GM13977 (cell line): ENCODE measurements at places on chromosomes 2 and 18.

- DNase-seq: no peak
Observed at GRCh38 chr2:30666266-30666874, 140.9 kb downstream of the CAPN13 start.

DNA sequence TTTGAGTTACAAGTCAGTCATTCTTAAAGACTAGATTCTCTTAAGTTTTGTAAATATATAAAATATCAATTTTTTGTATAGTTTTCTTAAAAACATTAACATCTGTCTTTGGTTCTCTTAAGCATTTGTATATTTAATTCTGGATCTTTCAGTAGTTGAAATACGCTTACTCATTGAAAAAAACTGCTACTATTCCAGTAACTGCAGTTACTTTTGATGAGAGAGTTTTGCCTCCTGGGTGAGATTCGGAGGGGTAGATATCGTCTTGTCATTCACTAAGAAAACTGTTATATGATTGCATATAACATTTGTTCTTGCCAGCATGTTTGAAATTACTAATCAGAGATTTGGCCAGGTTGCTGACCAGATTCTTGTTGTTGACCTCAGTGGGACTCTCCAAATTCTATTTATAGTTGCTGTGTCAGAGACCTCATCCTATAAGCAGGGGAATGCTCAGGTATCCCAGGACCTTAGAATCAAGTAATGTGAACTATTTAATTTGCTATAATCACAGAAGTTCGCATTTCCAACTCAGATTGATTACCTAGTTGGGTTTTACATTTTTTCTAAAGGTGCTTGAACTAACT lies 7.9 kb downstream of the AGPS start:
- DNase-seq: no peak

- DNase-seq: no peak
Observed at GRCh38 chr2:99389371-99389770, 52.2 kb downstream of the EIF5B start.

DNA sequence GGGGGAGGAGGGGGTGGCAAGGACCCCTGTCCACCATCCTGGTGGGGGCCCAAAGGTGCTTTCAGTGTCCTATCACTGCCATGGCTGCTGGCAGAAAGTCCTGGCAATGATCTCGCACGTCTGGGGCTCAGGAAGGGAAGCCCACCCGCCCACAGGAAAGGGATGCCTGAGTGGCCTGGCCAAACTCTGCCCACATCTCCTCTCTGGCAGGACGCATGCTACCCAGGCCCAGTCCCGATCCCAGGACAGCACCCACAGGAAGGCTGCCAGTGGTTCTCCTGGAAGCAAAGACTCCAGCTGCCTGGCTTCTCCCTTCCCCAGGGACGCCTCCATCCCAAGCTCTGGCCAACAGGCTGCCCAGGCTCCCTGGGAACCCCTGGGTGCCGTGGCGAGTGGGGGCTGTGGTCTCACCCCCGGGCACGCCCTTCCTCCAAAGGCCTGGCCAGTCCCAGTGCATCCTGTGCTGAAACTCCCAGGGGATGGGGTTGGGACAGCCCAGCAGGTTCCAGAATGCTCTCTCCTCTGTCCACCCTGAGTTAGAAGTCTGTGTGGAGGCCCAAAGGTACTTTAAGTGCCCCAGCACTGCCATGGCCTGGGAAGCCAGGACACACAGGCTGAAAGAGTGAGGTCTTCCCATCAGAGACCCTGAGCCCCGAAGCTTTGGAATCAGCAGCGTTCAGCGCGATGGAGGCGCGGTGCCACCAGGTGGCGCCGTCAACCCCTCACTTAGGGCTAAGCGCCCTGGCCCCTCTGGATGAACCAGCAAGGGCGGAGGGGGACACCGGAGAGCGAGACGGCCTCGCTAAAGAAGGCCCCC lies 29.8 kb upstream of the TAF1B start:
- peak; percentile 88 for DNase-seq

DNA sequence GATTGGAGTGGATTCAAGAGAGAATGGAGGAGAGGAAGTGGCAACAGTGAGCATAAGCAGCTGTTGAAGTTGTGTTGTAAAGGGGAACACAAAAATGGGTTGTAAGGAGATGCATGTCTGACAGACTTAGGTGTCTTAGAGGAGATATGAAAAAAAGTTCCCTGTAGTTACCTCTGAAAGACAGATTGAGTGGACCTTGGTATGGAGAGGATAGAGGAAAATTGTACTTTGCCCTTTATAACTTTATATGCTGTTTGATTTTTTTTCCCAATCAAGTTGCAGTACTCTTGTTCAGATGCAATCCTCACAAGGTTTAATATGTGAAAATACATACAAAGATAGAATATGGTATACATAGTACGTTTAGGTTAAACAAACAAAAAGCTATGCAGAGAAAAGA lies 73.6 kb downstream of the LYPD6B start:
- no peak for DNase-seq

- DNase-seq: no peak
Observed at GRCh38 chr18:62585274-62586150, 62.7 kb downstream of the ZCCHC2 start.

DNA sequence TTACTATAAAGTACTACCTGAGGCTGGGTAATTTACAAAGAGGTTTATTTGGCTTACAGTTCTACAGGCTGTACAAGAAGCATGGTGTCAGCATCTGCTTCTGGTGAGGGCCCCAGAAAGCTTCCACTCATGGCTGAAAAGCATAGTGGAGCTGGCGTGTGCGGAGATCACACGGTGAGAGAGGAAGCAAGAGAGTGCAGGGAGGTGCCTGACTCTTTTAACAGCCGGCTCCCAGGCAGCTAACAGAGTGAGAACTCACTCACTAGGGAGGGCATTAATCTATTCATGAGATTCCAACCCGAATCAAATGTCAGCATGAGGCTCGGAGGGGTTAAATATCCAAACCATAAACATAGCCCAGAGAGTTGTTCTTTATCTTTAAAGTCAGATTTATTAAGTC lies 117.3 kb downstream of the LDLRAD4 start:
- no peak for DNase-seq

GRCh38 chr2:54604871-54605270 lies 118.6 kb upstream of the EML6 start:
- no peak for DNase-seq

- no peak for DNase-seq
Observed at GRCh38 chr2:217430916-217431576, 571.2 kb upstream of the TNP1 start.

DNA sequence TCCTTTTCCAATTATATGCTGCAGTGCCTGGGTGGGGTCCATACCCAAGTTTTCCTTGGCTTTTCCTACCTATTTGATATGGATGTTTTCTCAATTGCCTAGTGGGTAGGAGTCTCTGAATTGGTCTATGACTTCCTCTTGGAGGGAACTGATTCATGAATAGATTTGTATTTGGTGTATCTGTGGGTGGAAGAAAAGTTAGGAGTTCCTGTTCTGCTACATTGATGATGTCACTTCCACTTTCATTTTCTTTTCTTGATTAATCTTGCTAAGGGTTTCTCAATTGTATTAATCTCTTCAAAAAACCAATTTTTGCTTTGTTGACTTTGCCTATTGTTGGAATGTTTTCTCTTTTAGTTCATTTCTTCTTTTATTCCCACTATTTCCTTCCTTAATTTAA lies 37.4 kb upstream of the SLC9A2 start:
- no peak for DNase-seq

- no peak for DNase-seq
Observed at GRCh38 chr2:97714084-97714949, 941 bp downstream of the ZAP70 start.

DNA sequence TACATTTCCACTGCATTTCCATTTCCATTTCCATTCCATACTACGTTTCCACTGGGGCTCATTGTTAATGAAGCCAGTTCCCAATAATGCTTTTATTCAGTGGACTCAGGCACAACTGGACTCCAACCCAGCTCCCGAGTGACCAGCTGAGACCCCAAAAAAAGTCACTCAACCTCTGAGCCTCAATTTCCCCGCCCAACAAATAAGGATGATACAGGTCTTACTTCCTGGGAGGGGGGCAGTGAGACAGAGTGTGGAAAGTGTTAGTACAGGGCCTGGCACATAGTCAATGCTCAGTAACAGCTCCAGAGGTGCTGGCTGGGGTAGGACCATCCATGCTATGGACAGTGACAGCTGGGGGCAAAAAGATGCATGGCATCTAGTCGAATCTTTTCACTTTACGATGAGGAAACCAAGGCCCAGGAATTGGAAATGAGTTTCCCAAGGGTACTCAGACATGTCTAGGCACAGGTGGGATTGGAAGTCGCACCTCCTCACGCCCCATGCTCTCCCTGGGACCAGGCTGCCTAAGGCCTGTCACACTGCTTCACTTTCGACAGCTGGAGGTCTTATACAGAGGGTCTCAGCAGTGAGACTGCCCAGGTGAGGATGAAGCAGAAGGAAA lies 226.5 kb downstream of the ANAPC1 start:
- DNase-seq: no peak

- no peak for DNase-seq
Observed at GRCh38 chr2:13284688-13285087, 568.0 kb downstream of the TRIB2 start.
